Liver (tissue), 10 donors: ENCODE measurements at places on chromosomes 13 and 19.

- DNase-seq = no peak
These were observed 22.0 kb downstream of the ITGBL1 start for GRCh38 chr13:101474419-101474957.

GRCh38 chr19:28301463-28301862 is 911.5 kb downstream of the UQCRFS1 start:
- no peak for DNase-seq

DNA sequence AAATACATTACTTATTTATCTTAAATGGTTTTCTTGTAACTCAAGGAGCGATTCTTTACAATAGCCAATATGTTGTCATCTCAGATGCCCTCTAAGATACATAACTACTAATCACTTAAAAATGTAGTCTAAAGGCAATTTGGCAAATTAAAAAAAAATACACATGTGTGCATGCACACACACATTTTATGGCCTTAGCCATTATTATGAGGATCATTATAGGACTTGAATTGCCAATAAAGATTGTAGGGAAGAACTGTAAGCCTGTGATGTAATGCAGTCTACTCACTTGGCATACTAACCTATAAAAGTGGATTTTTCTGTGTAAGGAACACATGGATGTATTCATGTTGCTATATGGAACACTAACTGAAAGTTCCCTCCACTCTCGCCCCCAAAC is 274.3 kb downstream of the SHISA2 start:
- no peak for DNase-seq

GRCh38 chr19:482186-483041 is 13.9 kb upstream of the MADCAM1 start:
- DNase-seq = no peak

DNA sequence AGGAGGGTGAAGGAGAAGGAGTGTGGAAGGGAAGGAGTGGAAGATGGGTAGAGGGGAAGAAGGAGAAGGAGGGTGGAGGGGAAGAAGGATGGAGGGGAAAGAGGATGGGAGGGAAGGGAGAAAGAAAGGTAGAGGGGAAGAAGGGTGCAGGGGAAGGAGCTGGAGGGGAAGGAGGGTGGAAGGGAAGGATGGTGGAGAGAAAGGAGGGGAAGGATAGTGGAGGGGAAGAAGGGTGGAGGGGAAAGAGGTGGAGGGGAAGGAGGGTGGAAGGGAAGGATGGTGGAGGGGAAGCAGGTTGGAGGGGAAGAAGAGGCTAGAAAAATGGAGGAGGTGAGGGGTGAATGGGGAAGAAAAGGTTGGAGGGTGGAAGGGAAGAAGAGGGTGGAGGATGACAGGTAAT is 927.9 kb downstream of the UQCRFS1 start:
- no peak for DNase-seq

GRCh38 chr13:51015973-51016372 is 95.1 kb downstream of the C13orf42 start:
- no peak for DNase-seq
